ENCODE measurements at places on chromosomes 2 and 18.
A peak's percentile ranks its signal among the peaks of the same experiment; 100 is the strongest.

DNA sequence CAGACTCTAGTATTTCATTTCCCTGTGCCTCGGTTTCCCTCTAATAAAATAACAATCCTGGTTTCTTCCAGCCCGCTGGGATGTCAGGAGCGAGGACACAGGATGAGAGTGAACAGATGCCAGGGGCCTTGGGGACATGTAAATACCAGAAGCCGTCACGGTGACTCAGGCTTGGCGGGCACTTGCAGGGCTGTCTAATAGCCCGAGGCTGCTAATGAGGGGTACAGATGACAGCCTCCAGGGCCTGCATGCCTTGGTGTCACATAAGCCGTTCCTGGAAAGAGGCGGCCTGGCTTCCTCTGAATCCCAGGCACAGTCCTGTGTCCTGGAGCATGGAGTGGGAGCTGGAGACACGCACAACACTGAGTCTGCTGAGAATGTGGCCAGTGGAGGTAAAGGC lies 28.2 kb downstream of the HS1BP3 start:
- DNase-seq: peak; percentile 97

DNA sequence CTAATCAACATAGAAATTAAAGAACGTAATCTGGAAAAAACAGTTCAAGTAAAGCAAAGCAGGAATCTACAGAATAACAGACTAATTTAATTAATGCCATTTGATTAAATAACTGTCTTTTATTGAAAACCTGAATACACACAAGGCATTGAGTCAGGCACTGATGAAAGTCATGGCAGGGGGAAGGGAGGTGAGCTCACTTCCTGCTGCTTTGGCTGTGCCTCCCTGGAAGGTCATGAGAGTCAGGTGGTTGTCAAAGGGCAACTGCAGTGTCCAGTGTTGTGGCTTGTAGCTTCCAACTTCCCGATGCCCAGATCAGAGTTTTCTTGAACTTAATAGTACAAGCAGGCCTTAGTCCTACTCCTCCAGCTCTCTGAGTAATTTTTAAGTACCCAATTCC lies 180.9 kb downstream of the PID1 start:
- no peak for DNase-seq

DNA sequence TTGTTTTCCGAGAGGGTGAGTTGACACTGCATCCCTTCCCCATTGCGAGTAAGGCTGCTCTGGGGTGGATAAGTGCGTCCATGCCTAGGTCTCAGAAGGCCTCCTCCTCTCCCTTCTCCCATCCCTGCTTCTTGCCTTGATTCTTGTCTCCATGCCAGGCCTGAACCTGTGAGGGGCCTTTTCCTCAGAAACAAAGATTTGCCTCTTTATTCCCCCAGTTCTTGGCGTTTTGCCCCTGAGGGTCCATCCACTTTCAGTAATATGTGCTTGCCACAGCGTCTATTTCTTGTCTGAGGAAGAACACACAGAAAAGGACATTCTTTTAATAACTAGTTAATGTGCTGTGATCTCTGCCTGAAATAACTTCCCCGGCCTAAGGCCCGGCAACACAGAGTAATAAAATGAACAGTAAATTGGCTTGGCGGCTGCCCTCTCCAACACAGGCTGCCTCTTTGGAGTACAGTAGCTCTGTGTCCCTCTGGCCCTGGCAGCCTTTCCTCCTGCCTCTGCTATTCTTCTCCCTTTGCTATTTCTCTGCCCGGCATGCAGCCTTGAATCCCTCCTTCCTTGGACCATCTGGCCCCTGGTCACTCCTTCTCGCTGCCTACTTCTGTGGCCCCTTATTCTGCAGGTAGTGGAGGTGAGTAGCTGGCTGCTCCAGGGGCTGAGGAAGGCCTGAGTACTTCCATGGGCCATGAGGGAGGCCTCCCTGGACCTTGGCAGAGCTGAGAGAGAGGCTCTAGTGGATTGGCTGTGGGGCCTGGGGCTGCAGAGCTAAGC lies 4.4 kb downstream of the EHD3 start:
- DNase-seq: no peak

GRCh38 chr2:112005406-112006075 lies 49.5 kb upstream of the TMEM87B start:
- no peak for DNase-seq

- DNase-seq: no peak
These were observed 9.3 kb upstream of the KANSL1L start for GRCh38 chr2:210180477-210180876.

DNA sequence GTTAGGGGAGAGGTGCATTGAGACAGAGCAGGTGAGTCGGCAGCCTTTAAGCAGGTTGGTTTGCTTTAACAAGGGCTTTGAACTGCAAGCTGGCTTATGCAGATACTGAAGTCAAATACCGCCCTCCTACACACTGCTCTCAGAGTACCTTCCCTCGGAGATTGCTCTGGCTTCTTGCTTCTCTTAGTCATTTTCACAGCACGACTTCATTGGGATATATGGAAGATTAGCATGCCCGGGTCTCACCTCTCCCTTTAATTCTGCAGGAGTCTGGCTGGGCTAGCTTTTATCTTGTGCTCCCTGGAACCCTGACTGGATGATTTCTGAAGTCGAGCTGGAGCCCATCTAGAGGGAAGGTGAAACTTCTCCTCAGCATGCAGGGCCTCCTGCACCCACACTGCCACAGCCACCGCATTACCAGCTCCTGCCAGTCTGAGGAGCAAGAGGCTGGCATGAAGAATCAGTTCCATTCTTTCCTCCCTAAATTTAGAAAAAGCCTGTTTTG lies 395.5 kb upstream of the HNRNPA3 start:
- DNase-seq: no peak

- DNase-seq: no peak
These were observed 216.0 kb downstream of the NYAP2 start for GRCh38 chr2:225615514-225615913.

GRCh38 chr2:219851801-219852481 lies 224.5 kb downstream of the SLC4A3 start:
- DNase-seq: no peak

DNA sequence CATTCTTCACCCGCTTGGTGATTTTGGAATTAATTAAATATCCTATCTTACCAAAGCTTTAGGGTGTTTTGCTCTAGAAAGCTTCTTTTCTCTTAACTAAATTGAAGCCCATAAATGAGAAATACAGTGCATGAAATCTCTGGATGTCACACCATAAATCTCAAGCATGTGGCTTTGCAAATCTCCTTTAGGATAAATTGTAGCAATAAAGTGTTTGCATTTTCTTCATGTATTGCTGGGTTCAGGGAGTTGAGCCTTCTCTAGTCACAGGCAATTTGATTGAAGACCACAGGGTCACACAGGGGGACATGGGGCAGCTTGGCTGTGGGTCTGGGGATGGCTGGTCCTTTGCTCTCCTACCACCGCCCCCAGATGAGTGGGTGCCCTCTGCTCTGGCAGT lies 364.2 kb downstream of the CLIP4 start:
- DNase-seq: no peak

GRCh38 chr18:78624646-78625279 lies 354.9 kb upstream of the SALL3 start:
- no peak for DNase-seq

GRCh38 chr18:75898651-75899050 lies 471.1 kb upstream of the SMIM21 start:
- no peak for DNase-seq

DNA sequence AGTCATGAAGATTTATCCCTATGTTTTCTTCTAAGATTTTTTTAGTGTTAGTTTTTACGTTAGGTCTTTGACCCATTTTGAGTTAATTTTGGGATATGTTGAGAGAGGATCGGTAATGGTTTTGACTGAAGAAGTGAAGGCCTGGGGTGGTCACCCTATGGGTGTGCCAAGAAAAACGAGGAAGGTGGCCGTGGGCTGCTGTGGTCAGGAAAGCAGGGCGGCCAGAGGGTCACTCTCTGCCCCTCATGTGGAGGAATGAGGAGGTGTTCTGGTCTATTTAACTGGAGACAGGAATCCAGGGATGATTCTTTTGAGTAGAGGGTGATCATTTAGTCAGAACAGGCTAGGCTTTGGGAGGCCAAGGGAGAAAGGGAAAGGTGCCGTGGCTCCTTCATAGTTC lies 50.7 kb downstream of the MYO7B start:
- no peak for DNase-seq

Measured in gastrocnemius medialis (tissue), 4 donors.